Common myeloid progenitor, CD34-positive (primary cell): ENCODE measurements at places on chromosomes 2 and 18.

DNA sequence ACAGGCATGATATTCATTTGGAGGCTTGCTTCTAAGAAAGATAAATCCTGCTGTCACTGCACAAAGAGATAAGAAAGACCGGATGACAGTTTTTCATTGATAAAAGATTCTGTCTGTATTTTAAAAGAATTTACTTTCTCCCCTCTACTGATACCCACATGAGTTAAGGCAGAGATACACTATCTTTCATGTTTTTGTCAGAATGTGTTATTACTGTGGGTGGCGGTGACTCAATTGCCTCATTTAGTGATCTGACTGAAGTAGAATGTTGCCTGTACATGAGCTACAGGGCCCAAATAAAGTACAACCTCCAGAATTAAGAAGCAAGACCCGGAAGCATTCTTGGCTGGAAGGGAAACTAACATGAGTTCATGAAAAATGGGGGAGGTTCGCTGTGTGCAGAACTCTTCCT, 480.0 kb downstream of the SLC4A3 start:
- DNase-seq, result peak; percentile 10

- peak; percentile 70 for DNase-seq
Observed at GRCh38 chr2:241507430-241508239, 749 bp downstream of the STK25 start.

GRCh38 chr2:230419181-230419580, 3.2 kb downstream of the SP100 start:
- no peak for DNase-seq

DNA sequence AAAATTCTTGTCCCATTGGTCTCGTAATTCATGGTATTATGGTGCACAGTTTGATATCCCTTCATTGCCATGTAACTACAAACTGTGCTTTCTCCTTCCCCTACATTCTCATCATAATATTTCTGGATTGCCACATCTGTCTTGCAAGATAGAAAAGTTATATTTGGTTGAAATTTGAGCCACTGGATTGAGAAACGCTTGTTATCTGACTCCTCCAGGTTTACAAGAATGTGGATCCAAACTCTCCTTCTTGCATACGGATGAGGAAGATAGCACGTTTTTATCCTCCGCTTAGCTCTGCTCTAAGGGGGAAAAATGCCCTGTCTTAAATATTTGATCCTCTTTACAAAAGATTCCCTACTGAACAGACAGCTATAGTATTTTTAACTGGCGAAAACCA, 438.2 kb downstream of the TSN start:
- DNase-seq, result peak; percentile 39

DNA sequence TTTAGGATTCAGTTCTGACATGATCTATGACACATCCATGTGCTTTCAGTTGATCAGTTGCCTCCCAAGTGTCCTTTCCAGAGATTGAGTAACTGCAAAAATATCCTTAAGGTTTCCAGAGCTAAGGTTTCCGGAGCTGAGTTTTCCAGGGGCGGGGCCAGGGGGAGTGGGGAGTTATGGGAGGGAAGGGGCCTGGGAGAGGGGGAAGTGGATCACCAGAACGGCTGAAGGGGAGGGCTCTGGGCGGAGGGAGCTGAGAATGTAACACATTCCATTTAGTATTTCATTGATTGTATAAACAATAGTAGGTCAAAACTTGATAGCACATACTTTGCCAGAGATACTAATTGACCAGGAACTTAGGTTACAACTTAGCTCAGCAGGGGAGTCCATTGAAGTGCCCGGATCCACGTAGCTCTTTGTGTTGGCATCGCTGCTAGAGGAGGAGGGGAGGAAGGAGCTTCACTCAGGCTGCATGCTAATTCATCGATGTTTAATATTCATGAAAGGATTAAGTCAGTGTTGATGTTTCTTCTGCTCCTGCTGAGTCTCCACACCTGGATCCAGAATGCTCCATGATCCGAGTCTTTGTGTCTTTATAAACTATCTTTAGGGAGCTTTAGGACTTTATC, 289.8 kb downstream of the ALPK2 start:
- DNase-seq, result no peak

DNA sequence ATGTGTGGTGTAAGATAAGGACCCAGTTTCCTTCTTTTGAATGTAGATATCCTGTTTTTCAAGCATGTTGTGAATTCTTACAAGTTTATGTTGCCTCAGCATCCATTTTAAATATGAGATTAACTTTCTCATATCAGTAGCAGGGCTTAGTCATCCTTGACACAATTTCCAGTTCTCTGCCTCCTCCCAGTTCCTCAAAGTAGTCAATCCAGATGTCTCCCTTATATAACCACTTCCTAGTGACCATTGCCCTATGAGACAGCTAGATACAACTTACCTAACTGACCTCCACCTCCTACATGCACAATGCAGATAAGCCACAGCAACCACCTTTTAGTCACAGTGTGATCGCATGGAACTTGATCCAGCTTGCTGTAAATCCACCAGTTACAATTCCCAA, 269.2 kb upstream of the ZNF521 start:
- DNase-seq, result peak; percentile 3

DNA sequence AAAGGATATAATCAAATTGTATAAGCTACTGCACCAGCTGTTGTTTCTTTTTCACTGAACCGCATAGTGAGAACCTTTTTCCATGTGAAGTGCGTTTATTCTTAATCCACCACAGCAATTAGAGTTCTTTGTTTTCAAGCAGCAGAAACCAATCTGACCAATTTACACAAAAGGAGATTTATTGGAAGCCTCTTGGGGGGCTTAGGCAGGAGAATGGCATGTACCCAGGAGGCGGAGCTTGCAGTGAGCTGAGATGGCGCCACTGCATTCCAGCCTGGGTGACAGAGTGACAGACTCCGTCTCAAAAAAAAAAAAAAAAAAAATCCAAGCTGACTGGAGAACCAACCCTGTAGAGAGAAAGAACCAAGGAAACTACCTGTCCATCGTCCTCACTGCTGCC, 10.0 kb downstream of the ADNP2 start:
- no peak for DNase-seq

DNA sequence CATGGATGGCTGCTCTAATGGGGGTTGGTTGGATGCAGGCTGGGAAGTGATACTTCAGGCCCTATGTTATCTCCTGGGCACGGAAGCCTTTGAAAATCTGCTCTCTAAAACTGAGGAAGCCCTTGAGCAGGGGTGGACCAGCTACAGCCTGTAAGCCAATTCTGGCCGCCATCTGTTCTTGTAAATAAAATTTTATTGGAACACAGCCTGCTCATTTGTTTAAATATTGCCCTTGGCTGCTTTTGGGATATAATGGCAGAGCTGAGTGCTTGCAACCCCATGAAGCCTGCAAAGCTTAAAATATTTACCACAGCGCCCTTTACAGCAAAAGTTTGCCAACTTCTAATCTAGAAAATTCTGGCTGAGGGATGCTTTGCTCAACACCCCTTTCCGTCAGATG, 11.9 kb upstream of the IGFBP2 start:
- DNase-seq, result no peak

GRCh38 chr2:120375251-120376020, 29.5 kb downstream of the INHBB start:
- no peak for DNase-seq

DNA sequence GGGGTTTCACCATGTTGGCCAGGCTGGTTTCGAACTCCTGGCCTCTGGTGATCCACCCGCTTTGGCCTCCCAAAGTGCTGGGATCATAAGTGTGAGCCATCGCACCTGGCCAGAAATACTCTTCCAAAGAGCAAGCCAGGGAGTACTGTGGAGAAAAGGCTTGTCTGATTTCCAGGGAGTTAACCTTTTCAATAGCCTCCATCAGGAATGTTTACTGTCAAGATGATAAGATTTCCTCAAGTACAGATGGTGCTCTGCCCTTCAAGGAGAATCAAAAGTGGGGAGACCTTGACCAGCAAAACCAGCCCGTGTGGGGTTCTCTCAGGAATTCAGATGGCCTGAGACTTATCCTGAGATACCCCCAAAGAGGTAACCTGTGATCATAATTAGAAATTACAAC, 237.2 kb downstream of the PRKCE start:
- DNase-seq, result no peak

GRCh38 chr2:177419274-177419673, 26.7 kb downstream of the AGPS start:
- DNase-seq, result no peak

DNA sequence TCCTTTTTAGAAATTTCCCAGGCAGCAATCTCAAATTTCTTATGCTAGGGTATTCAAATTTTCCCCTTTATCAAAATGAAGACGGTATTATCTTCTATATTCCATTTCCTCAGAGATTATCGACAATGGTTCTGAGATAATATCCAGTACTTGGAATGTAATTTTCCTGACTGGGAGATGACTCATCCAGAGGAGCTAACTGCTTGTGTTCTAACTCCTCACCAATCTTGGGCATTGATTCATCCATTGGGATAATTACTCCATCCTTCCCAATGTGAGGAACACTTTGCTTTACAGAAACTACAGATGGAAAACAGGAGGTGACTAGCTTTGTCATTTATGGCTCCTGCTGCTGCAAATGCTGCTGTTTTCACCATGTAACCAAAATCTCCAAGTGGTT, 239.4 kb upstream of the LYPD1 start:
- DNase-seq, result no peak

DNA sequence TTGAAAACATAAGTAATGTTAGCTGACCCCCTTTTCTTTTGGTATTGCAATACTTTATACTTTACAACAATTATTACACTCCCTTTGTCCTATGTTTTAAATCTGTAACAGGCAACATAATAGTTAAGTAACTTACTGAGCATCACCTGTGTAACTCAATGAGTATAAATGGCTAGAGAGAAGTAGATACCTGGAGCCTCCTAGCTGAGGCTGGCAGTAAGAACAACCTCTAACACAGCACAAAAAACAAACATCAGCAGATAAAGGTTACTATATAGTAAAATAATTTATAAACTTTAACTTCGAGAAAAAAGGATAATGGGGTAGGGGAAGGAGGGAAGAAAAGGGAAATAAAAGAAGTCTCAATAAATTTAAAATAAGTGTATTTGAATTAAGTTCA, 73.1 kb upstream of the ST8SIA5 start:
- no peak for DNase-seq

DNA sequence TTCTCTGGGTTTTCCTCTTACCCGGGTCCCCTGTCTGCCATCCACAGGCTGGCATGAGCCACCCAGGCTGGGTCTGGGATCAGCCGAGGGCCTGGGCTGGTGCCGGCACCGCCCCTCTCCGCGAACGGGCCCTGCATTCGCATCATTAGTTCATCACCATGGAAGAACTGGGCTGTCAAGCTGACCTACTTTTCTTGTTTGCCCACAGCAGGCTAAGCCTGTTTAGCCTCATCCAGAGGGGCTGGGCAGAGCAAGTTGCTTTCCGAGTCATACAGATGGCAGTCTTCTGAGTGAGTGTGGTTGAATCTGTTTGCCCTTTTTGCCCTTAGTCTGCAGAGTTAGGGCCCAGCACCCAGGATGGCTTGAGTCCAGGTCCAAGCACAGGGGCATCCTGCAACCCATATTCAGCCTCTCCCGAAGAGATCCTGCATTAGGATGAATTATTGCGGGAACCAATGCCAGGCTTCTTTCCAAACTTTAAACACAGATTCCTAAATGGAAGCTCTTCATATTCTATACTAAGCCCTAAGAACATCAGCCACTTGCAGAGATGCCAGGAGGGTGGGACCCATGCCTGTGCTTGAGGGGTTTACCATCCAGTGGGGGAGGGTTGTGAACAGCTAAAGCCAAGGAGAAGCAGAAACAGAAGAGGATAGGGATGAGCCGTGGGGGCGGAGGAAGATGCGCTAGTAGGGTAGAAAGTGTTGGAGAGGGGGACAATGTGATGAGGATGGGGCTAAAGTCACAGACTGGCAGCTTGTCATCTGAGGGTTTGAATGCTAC, 68.0 kb downstream of the NPAS2 start:
- DNase-seq, result no peak

DNA sequence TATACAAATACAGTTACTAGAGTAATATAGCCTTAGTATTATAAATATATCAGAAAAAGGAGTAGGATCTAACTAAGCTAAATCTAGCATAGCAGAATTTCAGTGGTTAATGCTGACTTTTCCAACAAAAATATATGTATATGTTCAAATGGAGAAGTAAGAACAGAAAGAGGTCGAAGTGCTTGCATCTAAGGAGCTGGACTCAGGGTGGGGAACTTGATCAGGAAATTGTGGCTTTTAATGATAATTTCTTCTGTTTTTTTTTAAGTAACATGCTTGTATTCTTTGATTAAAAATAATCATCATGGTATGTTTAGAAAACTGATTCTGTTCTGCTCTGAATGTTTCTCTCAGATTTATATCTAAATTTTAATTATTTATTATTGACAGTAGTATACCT, 327.1 kb downstream of the GALNT13 start:
- peak; percentile 76 for DNase-seq

- no peak for DNase-seq
Observed at GRCh38 chr18:35695384-35695783, 113.8 kb downstream of the GALNT1 start.

GRCh38 chr2:100059638-100060037, 82.8 kb downstream of the AFF3 start:
- no peak for DNase-seq

GRCh38 chr2:23468474-23469141, 83.6 kb downstream of the KLHL29 start:
- DNase-seq, result no peak

- DNase-seq, result no peak
Observed at GRCh38 chr2:3787768-3788167, 84.4 kb downstream of the DCDC2C start.

DNA sequence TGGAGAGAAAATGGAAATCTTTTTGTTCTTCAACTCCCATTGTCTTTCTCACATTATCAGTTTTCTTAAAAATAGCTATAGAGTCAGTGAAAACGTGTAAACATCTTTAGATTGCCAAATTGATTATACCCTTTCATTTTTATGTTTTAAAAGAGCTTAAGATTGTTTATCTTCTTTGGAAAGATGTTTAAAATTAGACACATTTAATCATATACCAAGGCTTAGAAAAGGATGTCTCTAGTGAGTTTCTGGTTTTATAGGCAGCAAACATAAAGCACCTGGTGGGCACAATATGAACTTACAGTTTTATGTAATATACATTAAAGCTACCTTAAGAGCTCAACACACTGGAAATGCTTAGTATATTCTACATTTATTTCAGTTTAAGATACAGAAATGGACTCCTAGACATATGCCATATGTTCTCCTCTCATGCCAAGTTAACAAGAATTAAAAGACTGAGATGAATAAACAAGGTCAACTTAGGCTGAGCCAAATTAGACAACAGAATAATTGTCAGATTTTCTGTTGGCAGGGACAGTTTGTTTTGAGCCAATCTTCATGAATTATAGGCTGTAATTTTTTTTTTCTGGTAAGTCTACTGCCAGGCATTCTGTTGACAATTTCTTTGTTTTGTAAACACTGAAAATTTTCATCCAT, 112.7 kb downstream of the OTX1 start:
- no peak for DNase-seq

- no peak for DNase-seq
Observed at GRCh38 chr2:60484133-60484645, 69.3 kb downstream of the BCL11A start.

DNA sequence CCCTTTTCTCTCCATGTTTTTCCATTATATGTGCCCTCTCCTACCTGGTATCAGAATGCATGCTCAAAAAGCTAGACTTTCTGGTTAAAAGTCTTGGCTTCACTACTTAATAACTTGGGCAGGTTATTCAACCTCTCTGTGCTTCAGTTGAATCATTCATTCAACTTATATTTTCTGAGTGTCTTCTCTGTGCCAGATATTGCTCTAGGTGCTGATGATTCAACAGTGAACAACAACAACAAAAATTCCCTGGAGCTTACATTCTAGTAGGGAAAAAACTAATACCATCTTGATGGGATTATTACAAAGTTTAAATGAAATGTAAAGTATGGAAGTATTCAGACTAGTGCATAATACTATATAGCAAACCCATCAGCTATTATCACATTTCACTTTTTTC, 55.2 kb downstream of the SOS1 start:
- no peak for DNase-seq
